Type B pancreatic cell (in vitro differentiated cells): ENCODE measurements at places on chromosomes 7 and 10. TPM values are rescaled to one million over a fixed set of nuclear protein-coding genes. Genes with fewer than 3 reads are reported as not detected.

Gene WEE2
- not detected in 2 replicates for total RNA-seq

Gene WASHC2A
- total RNA-seq, result 42.1 and 42.6 TPM in 2 replicates

Gene EBLN1
- not detected in 2 replicates for total RNA-seq

Gene MSMB
- total RNA-seq, result 5.6 and 7.7 TPM in 2 replicates

Gene GRID1
- 2.4 and 9.2 TPM in 2 replicates for total RNA-seq

Gene DNTT
- not detected in 2 replicates for total RNA-seq

Gene CALY
- 3.6 and 8.5 TPM in 2 replicates for total RNA-seq
